ENCODE measurements at places on chromosomes 13 and 19. TPM values are rescaled to one million over a fixed set of nuclear protein-coding genes. Genes with fewer than 3 reads are reported as not detected.

ZNF665 gene
- 1.8 TPM for total RNA-seq

KLK15 gene
- not detected for total RNA-seq

CLC gene
- 0.83 TPM for total RNA-seq

PALM gene
- total RNA-seq: not detected

SLITRK6 gene
- not detected for total RNA-seq

NAT14 gene
- total RNA-seq: 13.2 TPM

PPP1R13L gene
- 11.8 TPM for total RNA-seq

CYP2A7 gene
- not detected for total RNA-seq

ADGRE3 gene
- total RNA-seq: not detected

IL4I1 gene
- total RNA-seq: 10.3 TPM

ICAM4 gene
- 1.2 TPM for total RNA-seq

SIGLECL1 gene
- total RNA-seq: not detected

SIGLEC9 gene
- 0.29 TPM for total RNA-seq

SCGB2B2 gene
- total RNA-seq: 0.83 TPM

WDR18 gene
- 54.8 TPM for total RNA-seq

ERICH6B gene
- total RNA-seq: not detected

ZNF112 gene
- not detected for total RNA-seq

RAB3A gene
- 3.6 TPM for total RNA-seq

OR4F17 gene
- not detected for total RNA-seq

ZNF71 gene
- 6.2 TPM for total RNA-seq

PRODH2 gene
- total RNA-seq: not detected

LIM2 gene
- not detected for total RNA-seq

TNFSF11 gene
- total RNA-seq: not detected

B3GNT3 gene
- total RNA-seq: 0.61 TPM

PRTN3 gene
- not detected for total RNA-seq

SOHLH2 gene
- total RNA-seq: not detected
